Spinal cord (tissue), 10 donors: ENCODE measurements at places on chromosomes 13 and 19.

DNA sequence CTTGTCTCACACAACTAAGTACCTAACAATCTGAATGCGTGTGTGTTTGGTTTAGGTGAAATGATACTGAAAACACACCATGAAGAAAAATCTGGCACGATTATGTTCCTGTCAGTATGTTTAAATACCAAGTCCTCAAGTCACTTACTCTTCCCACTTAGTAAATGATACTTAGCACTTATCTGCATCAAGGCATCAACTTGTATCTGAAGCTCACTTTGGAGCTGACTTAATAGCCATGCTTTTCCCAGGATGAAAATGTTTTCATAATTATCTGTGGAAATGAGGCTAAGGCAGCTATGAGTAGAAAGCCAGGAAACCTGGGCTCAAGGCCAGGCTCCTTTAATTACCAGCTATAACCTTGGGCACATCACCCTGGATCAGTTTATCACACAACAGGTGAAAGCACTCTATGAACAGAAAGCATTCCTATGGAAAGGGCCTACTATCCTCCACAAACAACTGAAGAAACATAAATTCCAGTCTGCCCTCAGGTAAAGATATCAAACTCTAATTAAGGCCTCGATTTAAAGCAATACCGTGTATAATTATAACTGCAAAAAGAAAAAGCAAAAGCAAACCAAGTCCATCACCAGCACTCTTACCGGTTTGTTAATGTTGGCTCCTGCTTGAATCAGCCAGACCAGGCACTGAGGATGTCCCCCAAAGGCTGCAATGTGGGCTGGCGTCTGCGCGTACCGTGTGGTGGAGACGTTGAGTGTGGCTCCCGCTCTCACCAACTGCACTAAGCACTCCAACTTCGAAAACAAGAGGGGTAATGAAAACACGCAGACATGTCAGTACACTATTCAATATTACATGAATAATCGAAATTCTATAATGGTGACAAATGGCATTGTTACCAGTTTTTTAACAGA is 4.6 kb downstream of the ANKRD10 start:
- peaks cover 13% of the 10 kb centered on the region for H3K36me3 ChIP-seq
- no peak for DNase-seq
- H3K27me3 ChIP-seq = no peaks in the 10 kb centered on the region
- H3K4me1 ChIP-seq = peaks cover 12% of the 10 kb centered on the region
- H3K4me3 ChIP-seq = no peak overlapping the region

GRCh38 chr13:21033856-21034602 is 27.4 kb downstream of the LATS2 start:
- H3K27me3 ChIP-seq = no peaks in the 10 kb centered on the region
- peak overlapping the region; percentile 76 for H3K27ac ChIP-seq
- H3K4me3 ChIP-seq = no peak overlapping the region
- H3K36me3 ChIP-seq = peaks cover 3% of the 10 kb centered on the region

GRCh38 chr13:73365252-73365651 is 306.4 kb downstream of the KLF5 start:
- H3K4me3 ChIP-seq = no peak overlapping the region
- H3K36me3 ChIP-seq = no peaks in the 10 kb centered on the region
- no peak for DNase-seq
- no peak overlapping the region for H3K27ac ChIP-seq
- no peaks in the 10 kb centered on the region for H3K4me1 ChIP-seq

DNA sequence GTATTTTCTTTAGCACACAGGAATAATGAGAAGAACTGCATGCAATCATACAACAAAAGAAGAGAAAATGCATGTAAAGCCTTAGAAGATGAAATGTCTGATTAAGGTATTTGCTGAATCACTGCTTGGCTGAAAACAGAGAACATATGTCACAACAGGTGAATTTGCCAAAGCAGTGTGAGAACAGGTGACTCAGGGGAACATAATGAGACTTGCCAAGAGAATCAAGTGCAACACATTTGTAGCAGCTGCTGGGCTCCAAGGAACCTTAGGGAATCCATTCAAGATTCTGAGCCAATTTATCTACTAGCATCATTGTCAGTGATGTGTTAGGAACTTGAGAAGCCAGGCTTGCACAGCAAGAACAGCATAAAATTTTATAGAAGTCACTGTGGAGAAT is 273.1 kb downstream of the PCDH20 start:
- no peak overlapping the region for H3K4me3 ChIP-seq
- no peak overlapping the region for H3K27ac ChIP-seq
- no peaks in the 10 kb centered on the region for H3K27me3 ChIP-seq
- DNase-seq = no peak

DNA sequence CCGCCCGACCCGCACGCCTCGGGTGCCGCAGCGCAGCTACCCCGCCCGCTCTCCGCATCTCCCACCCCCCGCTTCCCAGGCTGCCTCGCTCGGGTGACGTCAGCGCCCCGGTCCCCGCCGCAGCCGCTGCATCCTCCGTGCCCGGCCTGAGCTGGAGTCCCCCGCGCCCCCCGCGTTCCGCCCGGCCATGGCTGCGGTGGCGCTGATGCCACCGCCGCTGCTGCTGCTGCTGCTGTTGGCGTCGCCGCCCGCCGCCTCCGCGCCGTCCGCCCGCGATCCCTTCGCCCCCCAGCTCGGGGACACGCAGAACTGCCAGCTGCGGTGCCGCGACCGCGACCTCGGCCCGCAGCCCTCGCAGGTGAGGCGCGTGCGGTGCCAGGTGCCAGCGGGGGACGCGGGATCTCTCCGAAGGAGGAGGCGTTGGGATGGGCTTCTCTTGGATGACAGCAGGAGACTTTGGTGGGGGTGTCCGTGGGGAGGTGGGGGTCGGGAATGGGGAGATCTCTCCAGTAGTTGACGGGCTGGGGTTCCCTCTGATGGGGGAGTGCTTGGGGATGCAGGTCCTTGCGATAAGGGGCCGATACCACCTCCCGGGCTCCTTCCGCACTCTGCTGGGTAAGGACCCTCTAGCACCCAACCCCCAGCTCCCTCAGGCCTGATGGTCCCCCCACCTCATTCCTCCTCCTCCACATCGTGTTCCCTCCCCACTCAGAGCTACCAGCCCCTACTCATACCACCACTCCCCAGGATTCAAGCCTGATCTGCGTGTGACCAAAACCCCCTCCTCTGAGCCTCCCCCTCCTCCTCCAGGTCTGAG is at the start of gene TMEM59L:
TMEM59L (plus strand) TSS at position 99 of the 817 bp plus-strand sequence; CDS start at position 188, 89 bp downstream.
- H3K27me3 ChIP-seq = peaks cover 49% of the 10 kb centered on the region
- no peak within 1 kb of the TSS for H3K27ac ChIP-seq
- H3K4me3 ChIP-seq = peak within 1 kb of the TSS; percentile 52
- peak; percentile 94 for DNase-seq
- peaks cover 45% of the 10 kb centered on the region for H3K4me1 ChIP-seq

DNA sequence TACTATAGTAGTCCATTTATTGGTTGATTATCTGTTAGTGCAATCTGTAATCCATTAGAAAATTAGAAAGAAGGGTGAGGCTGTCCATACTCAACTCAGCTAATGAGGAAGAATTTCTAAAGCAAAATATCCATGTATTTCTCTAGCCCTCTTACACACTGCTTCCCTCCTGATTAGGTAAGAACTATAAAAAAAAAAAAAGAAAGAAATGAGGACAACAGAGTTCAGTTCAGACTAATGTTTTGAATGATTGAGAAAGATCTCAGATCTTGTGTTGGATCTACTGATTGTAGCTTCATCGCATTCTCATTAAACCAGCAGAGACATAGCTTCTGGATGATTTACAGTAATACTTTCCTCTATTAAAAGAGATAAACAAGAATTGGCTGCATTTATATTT is 233.3 kb downstream of the KLF5 start:
- DNase-seq = no peak
- no peaks in the 10 kb centered on the region for H3K36me3 ChIP-seq

DNA sequence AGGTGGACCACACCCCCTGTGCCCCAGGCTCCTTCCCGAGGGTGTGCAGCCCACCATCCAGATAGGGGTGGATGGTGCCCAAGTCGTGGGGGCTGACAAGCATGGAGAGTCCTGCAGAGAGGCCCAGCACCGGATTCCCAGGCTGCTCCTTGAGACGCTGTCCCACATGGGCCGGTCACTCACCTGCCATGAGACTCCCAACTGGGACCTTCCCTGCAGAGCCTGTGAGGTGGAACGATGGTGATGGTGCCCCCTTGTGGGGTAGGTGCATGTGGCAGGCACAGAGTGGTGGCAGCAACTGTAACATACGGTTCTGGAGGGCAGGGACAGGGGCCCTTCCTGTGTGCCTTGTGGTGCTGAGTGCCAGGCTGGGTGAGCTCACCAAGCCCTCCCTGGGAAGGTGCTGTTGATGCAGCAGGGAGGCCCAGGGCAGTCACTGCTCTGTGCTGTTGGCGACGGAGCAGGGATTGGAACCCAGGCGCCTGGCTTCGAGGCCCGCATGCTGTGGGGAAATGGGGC is 33.1 kb downstream of the PPP1R37 start:
- no peak for DNase-seq
- peaks cover 28% of the 10 kb centered on the region for H3K36me3 ChIP-seq
- no peak overlapping the region for H3K4me3 ChIP-seq
- H3K27me3 ChIP-seq = no peaks in the 10 kb centered on the region
- H3K4me1 ChIP-seq = peaks cover 29% of the 10 kb centered on the region

- no peak overlapping the region for H3K4me3 ChIP-seq
- H3K27me3 ChIP-seq = no peaks in the 10 kb centered on the region
- no peak for DNase-seq
Measured at GRCh38 chr19:33613620-33614000, 8.1 kb upstream of the CHST8 start.

- no peaks in the 10 kb centered on the region for H3K36me3 ChIP-seq
- H3K27me3 ChIP-seq = no peaks in the 10 kb centered on the region
- H3K27ac ChIP-seq = no peak overlapping the region
- no peak for DNase-seq
- H3K4me1 ChIP-seq = no peaks in the 10 kb centered on the region
Measured at GRCh38 chr13:56670563-56670962, 470.2 kb upstream of the PRR20A start.

DNA sequence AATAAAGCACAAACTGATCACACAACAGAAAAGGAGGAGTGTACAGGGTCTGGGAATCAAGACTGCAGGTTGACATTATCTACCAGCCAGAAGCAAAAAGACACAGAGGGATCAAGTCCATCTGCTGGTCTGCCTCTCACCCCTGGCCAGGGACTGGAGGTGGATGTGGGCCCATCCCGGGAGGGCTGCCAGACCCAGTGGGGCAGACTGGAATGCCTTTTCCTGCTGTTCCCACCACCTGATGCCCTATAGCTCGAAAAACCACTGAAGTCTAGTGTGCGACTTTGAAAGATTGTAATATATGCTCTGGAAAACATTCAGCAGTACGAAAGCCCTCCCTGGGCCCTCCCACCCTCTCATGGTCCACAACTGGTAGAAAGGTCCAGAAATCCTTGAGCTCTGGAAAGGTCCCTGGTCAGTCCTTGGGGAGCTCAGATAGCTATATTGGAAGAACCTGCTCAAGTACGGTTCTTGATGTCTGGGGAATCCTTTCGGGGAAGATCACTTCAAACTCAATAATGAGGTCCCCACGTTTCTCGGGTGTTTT is 2.6 kb downstream of the DNAJB1 start:
- H3K36me3 ChIP-seq = peaks cover 33% of the 10 kb centered on the region
- no peak overlapping the region for H3K27ac ChIP-seq
- DNase-seq = no peak

- no peaks in the 10 kb centered on the region for H3K36me3 ChIP-seq
- no peak overlapping the region for H3K4me3 ChIP-seq
- H3K4me1 ChIP-seq = no peaks in the 10 kb centered on the region
- H3K27ac ChIP-seq = no peak overlapping the region
- H3K27me3 ChIP-seq = no peaks in the 10 kb centered on the region
Measured at GRCh38 chr13:87084192-87084591, 587.0 kb upstream of the SLITRK5 start.

GRCh38 chr13:43267916-43268315 is 244.5 kb downstream of the DNAJC15 start:
- no peaks in the 10 kb centered on the region for H3K27me3 ChIP-seq
- no peak overlapping the region for H3K4me3 ChIP-seq
- H3K4me1 ChIP-seq = peaks cover 6% of the 10 kb centered on the region
- H3K27ac ChIP-seq = no peak overlapping the region

DNA sequence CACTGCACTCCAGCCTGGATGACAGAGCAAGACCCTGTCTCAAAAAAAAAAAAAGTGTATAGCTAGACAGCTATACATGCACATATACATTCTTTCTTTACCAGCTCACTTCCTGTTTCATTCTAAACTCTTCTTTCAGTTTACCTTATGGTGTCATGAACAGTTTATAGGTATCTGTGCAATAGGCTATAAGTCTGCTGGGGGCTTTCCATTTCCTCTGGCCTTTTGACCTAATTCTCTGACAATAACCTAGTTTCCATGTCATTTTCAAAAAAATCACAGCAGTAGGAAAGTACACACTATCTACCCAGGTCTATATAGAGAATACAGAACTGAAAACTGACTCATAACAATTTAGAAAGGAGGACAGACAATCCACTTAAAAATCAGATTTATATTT is 24.4 kb upstream of the URAD start:
- H3K36me3 ChIP-seq = peaks cover 2% of the 10 kb centered on the region
- H3K4me1 ChIP-seq = no peaks in the 10 kb centered on the region
- no peak overlapping the region for H3K27ac ChIP-seq
- no peaks in the 10 kb centered on the region for H3K27me3 ChIP-seq

GRCh38 chr13:24328145-24328544 is 18.8 kb downstream of the C1QTNF9 start:
- no peak for DNase-seq
- peaks cover 4% of the 10 kb centered on the region for H3K4me1 ChIP-seq
- no peaks in the 10 kb centered on the region for H3K36me3 ChIP-seq
- peak overlapping the region; percentile 18 for H3K4me3 ChIP-seq

DNA sequence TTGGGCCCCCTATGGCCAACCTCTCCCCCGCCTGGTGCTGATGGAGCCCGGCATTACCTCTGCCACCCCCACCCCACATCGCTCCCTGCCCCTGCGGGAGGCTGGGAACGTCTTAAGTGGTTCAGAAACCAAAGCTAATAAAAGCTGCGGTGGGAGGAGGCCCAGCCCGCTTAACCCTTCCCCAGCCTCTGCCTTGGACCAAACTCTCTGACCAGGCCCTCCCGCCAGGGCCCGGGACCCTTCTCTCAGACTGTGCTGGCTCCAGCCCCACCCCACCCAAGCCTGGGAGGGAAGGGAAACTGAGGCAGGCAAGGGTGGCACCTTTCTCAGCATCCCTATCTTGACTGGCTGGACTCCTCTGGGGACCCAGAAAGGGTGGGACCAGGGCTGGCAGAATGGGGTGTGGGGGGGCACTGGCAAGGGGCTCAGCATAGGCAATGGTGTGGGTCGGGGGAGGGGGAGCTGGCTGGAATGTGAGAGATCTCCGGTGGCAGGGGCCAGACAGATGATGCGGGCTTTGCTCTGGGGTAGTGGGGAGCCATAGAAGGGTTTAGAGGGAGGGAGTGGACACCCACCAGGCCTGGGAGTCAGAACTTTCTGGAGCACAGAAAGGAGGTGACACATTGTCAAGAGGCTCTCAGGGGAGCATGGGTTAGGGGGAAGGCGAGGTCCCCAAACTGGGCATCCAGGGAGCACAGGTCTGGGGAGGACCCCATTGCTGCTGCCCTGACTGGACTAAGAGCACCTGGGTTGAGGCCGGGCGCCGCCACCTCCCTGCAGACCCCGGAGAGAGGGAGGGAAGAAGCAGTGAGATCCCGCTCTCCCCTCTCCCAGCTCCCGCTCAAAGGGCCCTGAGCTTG is 21.9 kb downstream of the SMIM24 start:
- no peak overlapping the region for H3K4me3 ChIP-seq
- peaks cover 2% of the 10 kb centered on the region for H3K27me3 ChIP-seq
- peaks cover 81% of the 10 kb centered on the region for H3K36me3 ChIP-seq
- peaks cover 38% of the 10 kb centered on the region for H3K4me1 ChIP-seq
- no peak for DNase-seq
- peak overlapping the region; percentile 80 for H3K27ac ChIP-seq
